ENCODE measurements at places on chromosomes 1 and 21.
A peak's percentile ranks its signal among the peaks of the same experiment; 100 is the strongest.

GRCh38 chr21:42593007-42593814 lies 60.2 kb upstream of the PDE9A start:
- DNase-seq = no peak

- DNase-seq = peak; percentile 69
Measured at GRCh38 chr1:43707190-43708001, at the start of gene ST3GAL3. ST3GAL3 (plus strand) TSS chr1:43707536; CDS start chr1:43736263, 28,727 bp downstream.

- no peak for DNase-seq
Measured at GRCh38 chr1:206544562-206545257, 37.4 kb downstream of the RASSF5 start.

- no peak for DNase-seq
Measured at GRCh38 chr1:12601700-12602658, 16.0 kb downstream of the DHRS3 start.

DNA sequence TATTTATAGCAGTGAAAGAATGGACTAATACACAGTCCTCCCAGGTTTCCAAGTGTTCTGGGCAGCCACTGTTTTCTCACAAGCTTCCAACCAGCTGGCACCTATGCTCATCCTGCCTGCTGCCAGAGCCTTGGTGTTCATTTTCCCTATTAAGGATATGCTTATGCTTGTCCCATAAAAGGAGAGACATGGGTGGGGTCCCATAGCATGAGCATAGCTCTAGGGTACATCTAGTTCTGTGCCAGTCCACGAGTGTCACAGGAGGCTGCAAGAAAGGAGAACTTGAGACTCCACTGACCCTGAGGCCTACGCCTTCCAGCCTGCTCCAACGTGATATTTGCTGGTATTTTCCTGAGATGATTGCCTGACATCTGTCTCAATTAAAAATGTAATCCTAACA lies 192.4 kb upstream of the PTGFR start:
- no peak for DNase-seq

DNA sequence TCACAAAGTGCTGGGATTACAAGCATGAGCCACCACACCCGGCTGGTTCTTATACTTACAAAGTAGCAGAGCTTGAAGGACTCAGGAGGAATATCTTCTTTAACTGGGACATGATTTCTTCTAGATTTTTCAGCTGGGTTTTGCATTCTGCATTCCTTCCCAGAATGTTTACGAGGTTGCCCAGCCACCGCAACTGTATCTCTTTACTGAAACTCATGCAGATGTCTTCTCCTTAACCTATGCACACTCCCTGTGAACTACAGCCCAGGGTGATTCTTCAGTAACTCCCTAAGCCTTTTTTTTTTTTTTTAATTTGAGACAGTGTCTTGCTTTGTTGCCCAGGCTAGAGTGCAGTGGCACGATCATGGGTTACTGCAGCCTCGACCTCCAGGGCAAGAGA lies 8.7 kb upstream of the DOP1B start:
- no peak for DNase-seq

- DNase-seq = no peak
Measured at GRCh38 chr1:22344329-22344630, 107.4 kb upstream of the ZBTB40 start.

- no peak for DNase-seq
Measured at GRCh38 chr1:62625415-62625814, 28.1 kb downstream of the ANGPTL3 start.
